Hematopoietic multipotent progenitor cell treated with erythropoietin and hydrocortisone succinate and interleukin-3 and kit ligand, for 6 days (in vitro differentiated cells): ENCODE measurements at places on chromosomes 6 and 20.

- DNase-seq, result no peak
Observed at GRCh38 chr6:4139272-4139671, 3.9 kb upstream of the ECI2 start.

DNA sequence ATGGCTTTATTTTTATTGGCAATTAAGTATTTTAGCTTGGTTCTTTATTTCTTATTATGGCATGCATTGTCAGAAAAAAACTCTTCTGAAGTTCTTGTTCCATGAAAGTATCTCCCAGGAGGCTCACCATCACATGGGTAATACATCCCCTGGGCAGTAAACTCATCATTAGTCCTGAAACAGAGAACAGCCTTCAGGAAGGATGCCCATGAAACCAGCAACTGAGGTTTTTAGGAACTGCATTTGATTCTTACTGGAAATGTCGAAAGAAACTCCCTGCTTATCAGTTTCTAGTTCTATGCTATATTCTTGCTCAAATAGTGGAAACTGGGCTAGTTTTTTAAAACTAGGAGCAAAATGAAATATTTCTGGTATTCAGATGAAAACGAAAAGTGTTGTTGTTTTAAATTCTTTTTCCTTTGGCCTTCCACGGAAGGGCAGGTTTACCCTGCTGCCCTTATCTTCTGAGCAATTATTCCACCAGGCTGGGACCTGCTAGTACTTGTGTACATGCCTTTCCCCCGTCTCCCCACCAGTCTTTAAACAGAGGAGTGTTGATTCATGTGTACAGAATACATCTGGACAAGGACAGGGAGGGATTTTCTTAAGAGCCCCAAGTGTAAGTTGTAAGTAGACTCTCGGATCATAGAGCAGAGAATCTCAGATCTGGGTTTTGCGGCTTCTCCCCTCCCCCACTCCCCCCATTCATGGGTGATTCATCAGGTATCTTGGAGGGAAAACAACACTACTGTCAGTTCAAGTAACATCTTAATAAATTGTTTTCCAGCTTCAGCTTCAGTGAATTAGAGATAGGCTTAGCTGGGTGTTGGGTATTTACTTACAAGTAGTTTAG, 81.5 kb downstream of the RTN4IP1 start:
- no peak for DNase-seq

DNA sequence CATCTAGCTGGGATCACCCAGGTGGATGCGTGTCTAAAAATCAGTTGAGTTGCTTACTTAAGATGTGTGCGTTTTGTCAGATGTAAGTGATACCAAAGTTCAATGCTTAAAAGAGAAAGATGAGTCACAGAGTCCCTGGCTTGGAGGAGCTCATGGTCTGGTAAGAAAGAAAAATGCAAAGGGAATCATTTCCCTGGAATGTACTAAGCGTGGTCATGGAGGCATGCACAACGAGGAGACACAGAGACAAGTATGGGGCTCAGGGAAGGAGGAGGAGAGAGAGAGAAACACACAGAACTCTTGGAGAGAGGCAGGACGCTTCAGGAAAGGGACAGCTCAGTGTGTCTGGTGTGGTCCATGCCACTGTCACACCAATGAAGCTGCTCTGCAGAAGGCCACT, 186.9 kb upstream of the GMDS start:
- no peak for DNase-seq

- DNase-seq, result no peak
Observed at GRCh38 chr6:130933712-130934200, 106.5 kb downstream of the SMLR1 start.

- no peak for DNase-seq
Observed at GRCh38 chr6:84078335-84078734, 44.8 kb downstream of the MRAP2 start.

DNA sequence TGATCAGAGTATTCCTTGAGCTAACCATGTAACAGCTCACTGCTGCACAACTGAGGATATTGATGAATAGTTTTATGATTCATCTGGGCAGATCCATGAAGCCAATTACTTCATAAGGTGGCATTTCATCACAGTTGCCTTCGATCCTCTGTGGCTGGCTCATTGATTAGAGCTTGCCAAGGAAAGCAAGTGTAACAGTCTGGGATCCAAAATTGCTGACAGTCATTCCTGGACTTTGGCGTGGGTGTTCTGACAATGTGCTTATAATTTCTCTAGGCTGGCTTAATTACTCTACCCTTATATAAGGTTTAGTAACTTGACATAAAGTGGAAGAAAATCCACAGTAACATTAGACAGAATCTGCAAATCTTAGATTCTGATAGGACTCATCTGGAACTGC, 551.3 kb upstream of the CDH4 start:
- DNase-seq, result no peak

- no peak for DNase-seq
Observed at GRCh38 chr6:41038205-41038604, 816 bp downstream of the UNC5CL start.

DNA sequence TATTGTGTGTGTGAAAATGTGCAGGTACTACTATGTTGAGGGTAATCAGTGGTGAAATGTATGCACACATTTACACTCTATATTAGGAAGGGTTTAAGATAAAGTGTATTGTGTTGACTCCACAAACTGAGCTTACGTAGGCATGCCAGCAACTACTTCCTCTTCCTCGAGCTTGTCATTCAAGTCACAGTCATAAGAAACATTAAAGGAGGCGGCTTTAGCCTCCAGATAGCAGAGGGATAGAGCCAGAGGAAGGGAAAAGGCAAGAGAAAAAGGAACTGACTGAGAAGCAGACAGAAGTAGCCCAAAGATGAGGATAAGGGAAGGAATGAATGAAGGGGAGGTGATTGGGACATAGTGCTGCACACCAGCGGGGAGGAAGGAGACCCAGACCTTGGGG, 55.2 kb downstream of the SMLR1 start:
- DNase-seq, result peak; percentile 14

- DNase-seq, result no peak
Observed at GRCh38 chr20:50295762-50296449, 105.3 kb downstream of the CEBPB start.

DNA sequence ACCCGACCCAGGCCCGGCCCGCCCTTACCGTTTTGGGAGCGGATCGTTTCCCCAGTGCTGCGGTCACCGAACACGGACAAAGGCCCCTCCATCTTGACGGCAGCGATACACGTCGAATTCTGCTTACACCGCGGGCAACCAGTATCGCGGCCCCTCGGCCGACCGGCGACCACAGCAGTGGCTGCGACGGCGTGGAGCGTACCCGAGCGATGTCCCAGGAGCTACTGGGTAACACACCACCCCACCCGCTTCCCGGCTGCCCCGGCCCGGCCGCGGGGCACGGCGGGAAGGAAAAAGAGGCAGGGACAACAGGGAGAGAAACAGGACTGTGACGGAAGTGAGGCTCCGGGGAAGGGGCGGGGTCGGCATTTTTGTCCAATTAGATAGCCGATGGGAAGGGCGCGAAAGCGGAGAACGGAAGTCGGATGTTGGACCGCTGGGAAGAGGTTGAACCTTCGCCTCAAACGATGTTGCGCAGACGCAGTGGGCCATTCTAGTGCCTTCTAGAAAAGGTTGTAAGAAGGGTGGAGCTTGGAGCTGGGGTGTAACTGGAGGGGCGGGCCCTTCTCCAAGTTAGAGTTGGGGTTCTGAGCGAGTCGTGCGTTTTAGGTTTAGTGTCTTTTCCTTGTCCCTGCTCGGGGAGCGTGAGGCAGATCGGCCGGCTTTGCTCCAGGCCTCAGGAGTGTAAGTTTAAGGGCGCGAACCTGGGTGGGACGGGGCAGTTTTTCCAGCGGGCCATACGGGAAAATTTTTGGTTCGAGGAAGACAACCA, at the start of gene TCP1:
Gene TCP1 (minus strand): TSS at position 226 of the 772 bp plus-strand sequence. CDS start 134 bp downstream, at position 92.
- peak; percentile 100 for DNase-seq

DNA sequence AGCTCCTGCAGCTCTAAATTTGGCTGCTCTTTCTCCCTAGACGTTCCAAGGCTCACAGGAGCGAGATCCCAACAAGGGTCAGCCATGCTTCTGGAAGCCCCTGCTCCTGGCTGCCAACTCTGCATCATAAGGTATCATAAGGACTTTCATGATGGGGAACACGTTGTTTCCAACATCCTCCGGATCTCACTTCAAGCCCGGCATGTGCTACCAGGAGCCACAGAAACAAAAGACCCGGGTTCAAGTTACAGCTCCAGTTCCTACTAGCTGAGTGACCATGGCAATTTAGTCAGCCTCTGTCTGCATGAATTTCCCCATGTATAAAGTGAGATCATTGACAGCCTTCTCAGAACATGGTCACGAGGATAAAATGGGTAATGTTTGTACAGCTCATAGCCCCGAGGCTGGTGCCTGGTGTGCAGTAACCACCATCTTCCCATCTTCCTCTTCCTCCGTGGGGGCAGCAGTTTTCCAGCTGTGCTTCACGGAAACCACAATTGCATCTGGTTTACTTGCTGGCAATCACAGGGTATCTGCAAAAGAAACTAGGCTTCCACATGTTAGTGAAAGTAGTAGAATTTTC, 209.0 kb upstream of the ECI2 start:
- peak; percentile 20 for DNase-seq

DNA sequence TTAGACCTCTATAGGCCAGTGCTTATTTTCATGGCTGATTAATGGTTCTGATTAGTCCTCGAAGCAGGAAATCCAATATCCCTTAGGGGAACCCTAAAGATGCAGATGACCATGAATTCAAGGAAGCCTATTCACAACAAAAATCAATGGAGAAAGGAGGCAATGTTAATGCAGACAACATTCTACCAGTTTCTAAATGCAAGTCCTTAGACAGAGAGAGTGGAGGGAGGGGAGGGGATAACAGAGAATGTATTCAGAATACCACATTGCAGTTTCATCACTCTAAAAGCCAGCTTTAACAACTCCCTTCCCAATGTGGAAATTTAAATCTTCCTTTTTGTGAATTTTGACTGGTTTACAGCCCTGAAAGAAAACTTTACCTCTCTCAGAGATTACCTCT, 87.1 kb upstream of the POU3F2 start:
- DNase-seq, result no peak

DNA sequence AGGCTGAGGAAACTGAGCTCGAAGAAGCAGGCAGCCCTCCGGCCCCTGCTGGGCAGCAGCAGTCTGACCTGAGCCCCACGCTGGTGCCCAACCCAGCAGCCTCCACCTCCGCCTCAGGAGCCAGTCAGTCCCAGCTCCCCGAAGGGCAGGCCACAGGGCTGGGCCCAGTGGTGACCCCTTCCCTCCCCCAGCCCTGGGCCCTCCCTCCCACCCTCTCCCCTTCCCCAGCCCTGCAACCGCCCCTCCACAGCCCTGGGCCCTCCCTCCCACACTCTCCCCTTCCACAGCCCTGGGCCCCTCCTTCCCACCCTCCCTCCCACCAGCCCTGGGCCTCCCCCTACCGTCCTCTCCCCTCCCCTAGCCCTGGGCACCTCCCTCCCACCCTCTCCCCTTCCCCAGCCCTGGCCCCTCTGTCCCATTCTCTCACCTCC, 115.0 kb downstream of the TAF4 start:
- no peak for DNase-seq

DNA sequence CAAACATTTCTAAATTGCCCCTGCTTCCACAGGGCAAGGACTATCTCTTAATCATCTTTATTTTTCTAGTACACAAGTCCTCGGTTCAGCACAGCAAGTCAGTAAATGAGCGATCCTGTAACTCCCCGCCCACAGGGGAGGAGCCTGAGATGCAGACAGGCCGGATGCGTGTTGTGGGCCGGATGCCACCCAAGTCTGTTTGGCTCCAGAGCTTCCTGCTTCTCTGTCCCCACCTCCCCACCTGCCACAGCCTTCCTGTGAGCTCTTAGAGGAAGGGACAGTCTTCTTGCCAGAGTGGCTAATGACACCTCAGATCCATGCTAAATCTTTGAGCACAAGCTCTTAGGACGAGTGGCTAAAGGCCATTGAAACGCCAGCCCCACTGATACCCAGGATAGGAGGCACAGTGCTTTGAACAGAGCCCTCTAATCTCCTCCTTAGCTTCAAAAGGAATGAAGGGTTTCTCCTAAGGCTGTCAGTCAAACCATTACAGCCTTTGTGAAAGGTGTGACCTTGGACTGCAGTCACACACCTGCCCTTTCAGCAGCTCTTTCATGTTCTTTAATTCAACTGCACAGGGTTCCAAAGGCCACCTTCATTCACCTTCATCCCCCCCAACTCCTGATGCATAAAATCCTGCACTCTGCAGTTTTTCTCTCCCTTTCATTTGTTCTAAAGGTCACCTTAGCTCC, 264.3 kb downstream of the TFAP2C start:
- DNase-seq, result peak; percentile 1

DNA sequence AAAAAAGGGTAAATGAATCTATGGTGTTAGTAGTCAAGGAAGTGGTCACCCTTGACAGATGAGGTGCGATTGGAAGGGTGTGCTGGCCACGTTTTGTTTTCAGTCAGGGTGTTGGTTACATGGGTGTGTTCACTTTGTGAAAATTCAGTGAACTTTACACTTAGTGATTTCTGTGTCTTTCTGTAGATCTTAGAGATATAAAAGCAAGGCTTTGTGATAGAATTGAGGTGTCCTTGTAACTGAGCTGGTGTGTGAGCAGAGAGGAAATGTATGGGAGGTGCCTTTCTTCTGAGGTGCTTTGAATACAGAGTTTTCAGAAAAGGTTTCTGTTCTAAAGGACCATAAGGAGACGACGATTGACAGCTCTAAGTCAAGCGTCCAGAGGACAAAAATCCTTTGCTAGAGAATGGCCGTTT, 90.5 kb downstream of the SAMD3 start:
- no peak for DNase-seq

DNA sequence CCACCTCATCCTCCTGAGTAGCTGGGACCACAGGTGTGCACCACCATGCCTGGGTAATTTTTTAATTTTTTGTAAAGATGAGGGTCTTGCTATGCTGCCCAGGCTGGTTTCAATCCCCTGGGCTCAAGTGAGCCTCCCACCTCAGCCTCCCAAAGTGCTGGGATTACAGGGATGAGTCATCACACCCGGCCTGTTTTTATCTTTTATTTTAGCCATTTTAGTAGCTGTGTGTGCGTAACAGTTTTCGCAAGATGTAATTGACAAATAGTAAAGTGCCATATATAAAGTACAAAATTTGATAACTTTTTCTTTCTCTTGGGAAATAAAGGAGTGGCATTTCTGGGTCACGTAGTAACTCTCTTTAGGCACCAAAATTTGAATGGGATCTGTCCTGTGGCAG, 21.4 kb downstream of the SNAI1 start:
- DNase-seq, result no peak

DNA sequence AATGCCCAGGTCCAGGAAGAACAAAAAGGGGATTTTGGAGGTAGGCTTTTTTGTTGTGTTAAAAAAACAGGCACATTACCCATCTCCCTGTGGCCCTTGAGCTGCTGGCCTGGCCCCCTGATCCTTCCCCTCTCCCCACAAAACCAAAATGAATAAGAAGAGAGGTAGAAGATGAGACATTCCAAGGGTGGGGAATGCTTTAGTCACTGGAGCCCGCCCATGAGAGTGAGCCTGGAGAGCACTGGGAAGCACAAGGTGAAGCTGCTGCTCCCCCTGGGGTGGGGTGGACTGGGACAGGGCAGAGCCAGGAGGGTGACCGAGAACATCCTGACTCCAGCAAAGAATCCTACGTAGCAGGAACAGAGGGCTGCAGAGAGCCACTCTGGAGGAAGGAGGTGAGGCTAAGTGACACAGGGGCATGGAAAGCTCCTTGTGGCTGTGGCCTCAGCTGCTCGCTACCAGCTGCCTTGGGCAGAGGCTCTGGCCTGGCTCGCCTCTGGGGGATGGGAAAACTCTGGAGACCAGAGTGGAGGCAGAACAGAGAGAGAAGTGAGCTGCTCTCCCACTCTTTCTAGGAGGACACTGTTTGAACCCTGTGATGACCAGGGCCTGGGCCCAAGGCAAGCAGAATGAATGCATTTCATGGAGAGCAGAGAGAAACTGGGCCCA, 48.3 kb downstream of the AKAP7 start:
- DNase-seq, result no peak

- no peak for DNase-seq
Observed at GRCh38 chr6:161249327-161249726, 24.5 kb downstream of the AGPAT4 start.

- DNase-seq, result no peak
Observed at GRCh38 chr6:85975957-85976356, 333.3 kb upstream of the SYNCRIP start.
